Astrocyte of the hippocampus (primary cell): ENCODE measurements at places on chromosomes 1 and 21.
A peak's percentile ranks its signal among the peaks of the same experiment; 100 is the strongest.

DNA sequence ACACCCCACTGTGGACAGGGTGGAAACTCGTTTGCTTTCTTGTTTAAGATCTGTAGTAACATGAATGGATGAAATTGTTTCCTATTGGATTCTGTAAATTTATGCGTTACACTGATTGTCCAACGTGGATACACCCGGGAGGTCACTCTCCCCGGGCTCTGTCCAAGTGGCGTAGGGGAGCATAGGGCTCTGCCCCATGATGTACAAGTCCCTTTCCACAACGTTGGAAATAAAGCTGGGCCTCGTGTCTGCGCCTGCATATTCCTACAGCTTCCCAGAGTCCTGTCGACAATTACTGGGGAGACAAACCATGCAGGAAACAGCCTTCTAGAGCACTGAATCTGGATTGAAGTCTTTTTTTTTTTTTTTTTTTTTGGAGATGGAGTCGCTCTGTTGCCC is 1.4 kb downstream of the RCC1 start:
- peak; percentile 32 for DNase-seq

DNA sequence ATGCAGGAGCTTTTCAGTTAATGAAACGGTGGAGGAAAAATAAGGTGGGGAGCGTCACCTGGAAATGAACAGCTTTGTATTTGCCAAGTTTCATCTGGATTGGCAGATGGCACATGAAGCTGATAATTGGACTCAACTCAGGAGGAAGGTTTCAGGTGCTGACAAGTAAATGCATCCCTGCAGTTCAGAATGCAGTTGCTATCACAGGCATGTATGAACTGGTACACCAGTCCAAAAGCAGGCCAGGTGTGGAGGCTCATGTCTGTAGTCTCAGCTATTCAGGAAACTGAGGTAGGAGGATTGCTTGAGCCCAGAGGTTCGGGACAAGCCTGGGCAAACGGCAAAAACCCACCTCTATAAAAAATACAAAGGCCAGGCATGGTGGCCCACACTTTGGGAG is 15.5 kb downstream of the DEGS1 start:
- no peak for DNase-seq

GRCh38 chr21:43726686-43727518 is 8.0 kb downstream of the PDXK start:
- peak; percentile 25 for DNase-seq

DNA sequence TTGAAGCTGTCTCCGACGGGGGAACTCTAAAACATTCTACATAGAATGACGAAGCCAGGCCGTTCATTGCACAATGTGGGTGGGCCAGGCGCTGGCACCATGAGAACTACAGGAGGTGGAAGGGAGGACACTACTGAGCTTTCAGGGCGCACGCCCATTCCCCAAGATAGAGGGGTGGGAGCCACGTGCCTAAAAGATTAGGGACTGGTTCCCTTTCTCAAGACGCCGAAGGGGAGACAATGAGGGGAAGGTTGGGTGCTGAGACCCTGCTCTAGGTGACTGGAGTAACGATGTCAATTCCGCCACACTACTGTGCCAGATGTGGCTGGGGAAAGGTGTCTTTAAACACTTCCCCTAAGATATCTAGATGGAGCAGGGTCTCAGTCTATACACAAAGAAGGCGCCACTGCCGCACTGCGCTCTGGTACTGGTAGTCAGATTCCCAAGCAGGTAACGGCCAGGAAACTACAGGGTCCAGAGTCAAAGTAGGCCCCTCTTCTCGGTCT is 782 bp downstream of the CSDE1 start:
- peak; percentile 58 for DNase-seq

GRCh38 chr1:232547938-232548484 is 81.9 kb downstream of the SIPA1L2 start:
- DNase-seq = no peak

DNA sequence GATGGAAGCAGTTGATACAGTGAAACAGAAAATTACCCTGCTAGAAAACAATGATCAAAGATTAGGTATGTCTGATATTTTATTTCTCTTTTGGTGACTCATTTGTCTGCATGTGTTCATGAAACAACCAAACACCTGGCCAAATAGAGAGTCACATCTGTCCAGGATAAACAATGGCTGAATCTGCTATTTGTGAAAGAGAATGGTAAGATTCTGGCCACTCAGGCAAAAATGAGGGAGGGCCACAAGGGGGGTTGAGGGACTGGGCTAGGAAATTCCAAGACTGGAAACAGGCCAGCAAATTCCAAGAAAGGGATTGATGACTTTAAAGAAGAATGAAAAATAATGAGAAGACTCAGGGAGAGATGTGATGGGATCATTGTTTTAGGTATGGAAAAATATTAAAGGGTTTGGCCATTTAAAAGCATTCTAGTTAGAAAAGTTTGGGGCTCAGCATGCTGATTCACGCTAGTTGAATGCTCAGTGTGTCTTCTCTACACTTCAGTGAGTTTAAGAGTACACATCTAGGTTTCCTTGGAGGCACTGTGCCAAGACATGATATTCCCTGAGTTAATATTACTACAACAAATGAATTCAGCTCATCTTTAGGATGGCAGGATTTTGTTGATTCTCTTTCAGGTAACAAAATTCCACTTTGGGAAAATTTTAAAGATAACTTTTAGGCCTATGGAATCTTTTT is 44.9 kb downstream of the TRAF5 start:
- peak; percentile 70 for DNase-seq

- DNase-seq = peak; percentile 12
Observed at GRCh38 chr1:193589597-193590040, 403.2 kb upstream of the B3GALT2 start.

DNA sequence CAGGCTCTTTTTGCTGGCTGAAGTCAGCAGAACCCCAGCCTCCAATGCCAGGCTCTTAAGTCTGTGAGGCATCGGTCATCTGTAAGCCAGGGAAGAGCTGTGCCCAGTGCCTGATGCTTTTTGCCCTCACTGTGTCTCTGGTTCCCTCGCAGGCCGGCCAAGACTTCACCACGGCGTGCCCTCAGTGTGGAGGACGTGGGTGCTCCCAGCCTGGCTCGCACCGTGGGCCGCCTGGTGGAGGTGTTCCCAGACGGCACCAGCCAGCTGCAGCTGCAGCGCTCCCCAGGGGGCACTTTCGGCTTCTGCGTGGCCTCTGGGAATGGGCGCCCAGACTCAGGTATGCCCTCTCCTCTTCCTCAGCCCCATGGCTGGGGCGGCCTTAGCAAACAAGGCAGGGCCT is 32.5 kb downstream of the KIAA1614 start:
- DNase-seq = no peak

DNA sequence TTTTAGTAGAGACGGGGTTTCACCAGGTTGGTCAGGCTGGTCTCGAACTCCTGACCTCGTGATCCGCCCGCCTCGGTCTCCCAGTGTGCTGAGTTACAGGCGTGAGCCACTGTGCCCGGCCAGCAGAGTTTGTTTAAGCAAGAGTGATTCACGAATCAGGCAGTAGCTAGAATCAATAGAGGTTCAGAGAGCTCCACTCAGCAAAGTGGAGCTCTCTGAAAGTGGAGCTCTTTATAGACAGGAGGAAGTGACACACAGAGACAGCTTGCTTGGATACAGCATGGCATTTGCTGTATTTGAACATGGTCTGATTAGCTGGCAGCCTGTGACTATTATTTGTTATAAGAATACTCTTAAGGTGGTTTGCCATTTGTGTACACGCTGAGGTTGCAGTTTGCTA is 27.1 kb upstream of the CD34 start:
- DNase-seq = peak; percentile 39

DNA sequence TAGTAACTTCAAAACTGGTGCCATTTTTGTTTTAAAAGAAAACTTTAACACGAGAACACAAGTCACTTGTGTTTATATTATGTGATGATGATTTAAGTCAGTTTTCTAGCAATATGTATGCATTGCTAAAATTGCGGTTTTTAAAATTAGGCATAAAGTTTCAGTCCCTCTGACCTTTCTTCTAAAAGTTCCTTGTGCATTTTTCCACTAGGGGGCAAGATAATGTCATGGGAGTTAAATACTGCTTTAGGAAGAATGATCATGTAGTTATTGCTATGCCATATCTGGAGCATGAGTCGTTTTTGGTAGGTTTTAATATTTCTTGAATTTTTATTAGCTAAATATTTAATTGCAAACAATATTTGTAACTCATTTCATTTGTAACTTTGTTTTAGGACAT is 10.7 kb downstream of the CDC7 start:
- peak; percentile 39 for DNase-seq

- no peak for DNase-seq
Observed at GRCh38 chr21:37827913-37828312, 88.3 kb downstream of the KCNJ6 start.

DNA sequence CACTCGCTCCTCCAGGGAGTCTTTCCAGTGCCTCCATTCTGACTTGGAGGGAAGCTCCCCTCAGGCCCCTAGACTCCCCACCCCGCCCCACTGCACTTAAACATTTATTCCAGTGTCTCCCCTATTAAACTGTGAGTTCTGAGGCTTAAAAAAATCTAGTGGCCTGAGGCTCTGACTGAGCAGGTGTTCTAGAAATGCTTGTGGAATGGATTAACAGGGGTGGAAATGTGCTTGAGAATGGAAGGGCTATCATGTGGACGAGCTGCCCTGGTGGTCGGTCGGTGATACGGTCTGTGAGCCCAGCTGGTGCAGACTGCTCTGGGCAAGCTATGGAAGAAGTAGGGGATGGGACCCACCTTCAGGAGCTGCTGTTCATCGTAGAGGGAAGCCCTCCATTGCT is 130.2 kb downstream of the PEX14 start:
- no peak for DNase-seq
